Stimulated activated CD4-positive, alpha-beta T cell treated with anti-CD3 and anti-CD28 coated beads, TNF-alpha, amount 100 ng/mL, for 1 hour (primary cell): ENCODE measurements at places on chromosomes 7 and 10.

DNA sequence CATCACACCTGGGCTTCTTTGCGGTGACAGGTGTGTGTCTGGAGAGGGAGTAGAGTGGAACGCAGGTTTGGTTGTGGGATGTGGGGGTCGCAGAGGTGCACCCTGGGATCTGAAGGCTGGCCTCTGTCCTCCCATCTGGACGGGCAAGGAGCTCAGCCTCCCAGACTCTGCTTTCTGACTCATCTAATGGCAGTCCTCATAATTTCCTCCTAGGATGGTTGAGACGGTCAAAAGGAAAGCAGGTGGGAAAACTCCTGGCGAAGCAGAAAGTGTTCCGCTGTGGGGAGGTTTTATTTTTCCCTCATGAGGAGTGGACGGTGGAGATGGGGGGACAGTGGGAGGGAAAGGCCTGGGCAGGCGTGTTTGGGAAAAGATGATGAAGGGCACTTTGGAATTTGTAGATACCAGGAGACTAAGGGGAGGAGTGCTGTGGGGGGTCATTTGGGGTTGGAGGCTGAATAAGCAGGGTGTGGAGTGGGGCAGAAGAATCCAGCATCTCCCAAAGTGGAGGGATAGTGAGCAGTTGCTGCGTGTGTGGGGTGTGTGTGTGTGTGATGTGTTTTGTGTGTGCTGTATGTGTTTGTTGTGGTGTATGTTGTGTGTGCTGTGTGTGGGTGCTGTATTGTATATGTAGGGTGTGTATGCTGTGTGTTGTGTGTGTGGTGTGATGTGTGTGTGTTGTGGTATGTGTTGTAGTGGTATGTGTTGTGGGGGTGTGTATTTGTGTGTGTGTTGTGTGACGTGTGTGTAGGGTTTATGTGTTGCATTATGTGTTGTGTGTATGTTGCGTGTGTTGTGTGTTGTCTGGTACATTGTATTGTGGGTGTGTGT is 97.2 kb upstream of the PODXL start:
- DNase-seq = no peak

- no peak for DNase-seq
Observed at GRCh38 chr7:80619741-80620140, 18.7 kb upstream of the CD36 start.

GRCh38 chr7:32591938-32592337 is 96.6 kb downstream of the AVL9 start:
- no peak for DNase-seq

DNA sequence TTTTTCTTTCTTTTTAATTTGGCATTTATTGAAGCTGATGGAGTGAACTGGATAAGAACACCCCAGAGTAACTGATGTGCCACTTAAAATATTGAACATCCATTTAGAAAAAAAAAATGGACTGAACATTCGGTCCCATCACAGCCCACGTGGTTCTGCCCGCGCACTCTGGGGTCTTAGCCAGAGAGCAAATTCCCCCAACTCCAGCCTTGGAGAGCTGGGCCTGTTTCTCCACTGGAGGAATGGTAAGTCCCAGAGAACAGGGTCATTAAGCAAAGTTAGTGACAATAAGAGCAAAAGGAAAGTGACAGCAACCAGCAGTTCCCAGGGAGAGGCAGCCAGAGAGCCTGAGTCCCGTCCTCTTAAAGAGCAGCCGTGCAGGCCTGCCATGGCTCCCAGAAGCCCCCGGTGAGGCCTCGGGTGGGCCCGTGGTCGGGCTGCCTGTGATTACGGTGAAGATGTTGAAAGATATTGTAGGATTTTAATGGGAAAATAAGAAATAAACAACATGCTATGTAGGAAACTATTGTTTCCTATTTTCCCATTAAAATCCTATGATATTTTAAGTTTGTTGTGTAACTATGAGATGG is 487.9 kb upstream of the MKI67 start:
- DNase-seq = no peak

- no peak for DNase-seq
Observed at GRCh38 chr7:68697796-68698280, 900.4 kb upstream of the AUTS2 start.

DNA sequence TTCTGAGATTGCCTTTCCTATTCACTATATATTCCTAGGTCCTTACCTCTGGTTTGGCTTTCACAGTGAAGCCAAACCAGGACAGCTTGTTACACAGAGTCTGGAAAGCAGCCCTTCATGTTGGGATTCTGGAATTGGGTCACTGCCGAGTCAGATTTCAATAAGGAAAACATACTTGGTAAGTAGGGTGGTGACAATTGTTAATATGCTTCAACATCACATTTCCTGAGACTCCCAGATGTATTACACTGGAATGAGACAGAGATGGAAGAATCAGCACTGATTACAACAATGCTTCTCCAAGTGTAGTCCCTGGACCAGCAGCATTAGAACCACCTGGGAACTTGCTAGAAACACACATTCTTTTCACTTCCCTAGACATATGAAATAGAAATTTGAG is 268.9 kb upstream of the SEMA3C start:
- DNase-seq = no peak

DNA sequence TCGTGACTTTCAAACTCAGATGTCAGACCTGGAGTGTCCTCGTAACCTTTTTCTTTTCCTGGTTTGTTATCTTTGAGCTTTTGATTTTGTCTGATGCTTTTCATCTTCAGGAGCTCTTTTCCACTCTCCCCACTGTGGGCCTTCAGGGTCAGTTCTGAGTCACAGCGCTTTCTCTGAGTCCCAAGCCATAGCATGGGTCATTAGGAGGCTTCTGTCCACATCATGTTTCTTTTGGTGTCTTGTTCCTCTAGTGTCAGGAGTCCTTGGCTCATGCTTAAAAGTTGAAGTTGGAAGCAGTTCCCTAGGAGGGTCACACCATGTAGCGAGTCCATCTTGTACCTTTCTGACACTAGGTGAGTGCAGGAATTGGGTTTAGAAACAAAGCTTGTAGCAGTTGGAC is 40.3 kb downstream of the DAGLB start:
- no peak for DNase-seq

DNA sequence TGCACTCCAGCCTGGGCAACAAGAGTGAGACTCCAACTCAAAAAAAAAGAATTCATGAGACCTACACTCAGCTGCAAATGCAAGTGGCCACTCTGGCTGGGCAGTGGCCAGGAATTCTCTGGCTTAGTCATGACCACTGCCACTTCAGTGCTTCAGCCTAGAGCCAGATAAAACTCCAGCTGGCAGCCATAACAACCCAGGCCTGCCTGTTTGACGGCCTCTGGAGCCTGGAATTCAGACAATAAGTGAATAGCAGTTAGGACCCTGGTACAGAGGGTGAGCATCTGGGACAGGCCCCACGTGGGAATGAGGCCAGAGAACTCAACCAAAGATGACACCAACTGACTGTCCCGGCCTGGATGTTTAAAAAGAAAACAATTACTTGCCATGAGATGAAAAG is 18.9 kb downstream of the RCC1L start:
- no peak for DNase-seq

DNA sequence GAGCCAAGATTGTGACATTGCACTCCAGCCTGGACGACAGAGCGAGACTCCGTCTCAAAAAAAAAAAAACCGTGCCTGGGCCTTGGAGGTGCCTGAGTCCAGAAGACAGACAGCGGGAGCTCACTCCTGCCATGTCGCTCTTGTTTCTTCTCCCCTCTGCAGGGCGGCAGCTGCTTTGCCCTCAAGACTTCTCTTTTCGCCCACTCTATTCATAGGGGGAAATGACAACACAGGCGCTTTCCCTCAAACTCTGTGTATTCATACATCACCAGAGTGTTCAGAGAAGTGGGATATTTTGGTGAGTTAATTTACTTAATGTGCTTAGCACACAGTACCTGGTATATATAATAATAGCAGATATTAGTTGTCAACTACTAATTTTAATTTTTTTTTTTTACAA is 44.5 kb downstream of the FOXK1 start:
- no peak for DNase-seq

- DNase-seq = no peak
Observed at GRCh38 chr10:60944058-60944909, at the start of gene RHOBTB1. TSS of gene RHOBTB1 (minus strand) at chr10:60944185. CDS start at chr10:60911542, 32,643 bp downstream.
